Right atrium auricular region (tissue), 2 donors: ENCODE measurements at places on chromosomes 5 and 9.

GRCh38 chr5:113147101-113147508 lies 170.5 kb downstream of the DCP2 start:
- no peak for DNase-seq

DNA sequence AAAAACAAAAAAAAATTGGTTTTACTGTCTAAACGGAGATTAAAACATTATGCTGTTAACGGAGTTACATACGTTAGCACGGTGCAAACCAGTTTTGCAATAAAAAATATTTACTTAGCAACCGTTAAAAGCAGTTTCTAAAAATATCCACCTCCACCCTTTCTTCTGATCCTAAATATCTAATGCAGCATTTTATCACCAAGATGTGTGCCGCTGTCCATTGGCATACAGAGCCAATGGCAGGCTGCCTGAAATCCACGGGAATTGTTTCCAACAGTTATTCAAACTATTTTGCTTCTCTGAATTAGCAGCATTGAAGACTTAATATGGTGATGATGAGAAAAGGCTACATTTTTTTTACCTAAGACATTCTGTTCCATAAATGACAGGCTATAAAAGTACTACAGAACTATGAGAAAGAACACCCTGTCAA lies 61.6 kb downstream of the CSNK1A1 start:
- DNase-seq = no peak

GRCh38 chr5:6748142-6748541 lies 34.9 kb downstream of the TENT4A start:
- no peak for DNase-seq

DNA sequence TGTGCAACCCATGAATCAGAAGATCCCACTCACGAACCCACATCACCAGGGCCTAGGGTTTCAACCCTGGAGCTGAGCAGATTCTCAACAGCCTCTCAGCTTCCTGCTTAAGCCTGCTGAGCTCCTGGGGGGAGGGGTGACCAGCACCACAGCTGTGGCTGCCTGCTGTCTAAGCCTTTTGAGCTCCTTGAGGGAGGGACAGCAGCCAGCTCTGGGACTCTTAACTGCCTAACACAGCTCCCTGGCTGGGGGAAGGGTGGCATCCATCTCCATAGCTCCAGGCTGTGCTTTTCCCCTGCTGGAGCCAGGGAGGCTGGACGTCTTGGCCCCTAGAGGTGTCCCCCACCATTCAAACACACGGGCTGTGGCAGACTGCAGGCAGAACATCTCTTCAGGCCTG lies 250.3 kb downstream of the DMAC1 start:
- no peak for DNase-seq

GRCh38 chr5:7816535-7816901 lies 34.4 kb downstream of the CFAP90 start:
- DNase-seq = no peak

DNA sequence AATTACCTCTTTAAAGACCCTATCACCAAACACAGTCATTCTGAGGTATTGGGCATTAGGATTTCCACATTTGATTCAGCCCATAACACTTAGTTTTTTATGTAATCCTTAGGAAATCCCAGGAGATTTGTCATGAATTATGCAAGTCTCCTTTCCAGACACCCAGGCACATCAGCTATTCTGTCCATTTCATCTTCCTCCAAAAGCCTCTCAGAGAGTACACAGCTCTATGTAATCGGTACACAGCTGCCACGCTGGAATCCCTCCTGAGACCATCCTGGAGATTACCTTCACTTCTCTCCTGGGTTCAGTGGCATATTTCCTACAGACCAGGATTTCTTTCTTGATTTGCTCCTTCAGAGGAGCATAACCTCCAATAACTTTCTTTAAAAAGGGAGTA lies 2309.8 kb upstream of the WWC1 start:
- DNase-seq = no peak

DNA sequence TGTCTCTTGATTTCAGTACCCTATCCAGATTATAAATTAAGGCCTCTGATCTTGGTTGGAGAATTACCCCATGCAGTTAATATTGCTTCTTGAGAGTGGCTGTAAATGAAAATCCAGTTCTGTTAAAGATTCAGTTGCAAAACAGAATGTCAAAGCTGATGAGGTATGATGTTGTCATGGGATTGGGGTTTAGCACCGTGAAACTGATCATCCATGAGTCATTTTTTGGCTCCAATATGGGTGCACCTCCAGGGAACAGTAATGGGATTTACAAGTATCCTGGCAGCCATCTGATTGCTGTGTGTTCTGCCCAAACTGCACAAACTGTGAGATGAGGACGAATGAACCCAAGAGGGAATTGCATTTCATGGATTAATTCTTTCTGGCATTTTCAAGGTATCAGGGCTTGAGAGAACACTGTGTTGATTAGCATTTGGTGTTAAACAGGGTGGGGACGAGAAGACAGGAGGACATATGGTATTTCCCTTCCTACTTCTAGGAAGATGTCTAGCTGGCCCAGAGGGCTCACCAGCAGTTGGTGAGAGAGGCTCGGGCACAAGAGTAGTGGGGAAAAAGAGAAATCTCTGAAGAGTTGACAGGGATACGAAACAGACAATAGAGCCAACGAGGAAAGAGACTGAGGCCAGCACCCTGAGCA lies 214.7 kb downstream of the GAS1 start:
- peak; percentile 87 for DNase-seq
